Stimulated activated CD8-positive, alpha-beta memory T cell treated with anti-CD3 and anti-CD28 coated beads, Interleukin-15, amount 100 ng/mL, for 24 hours (primary cell): ENCODE measurements at places on chromosomes 16 and 17.
A peak's percentile ranks its signal among the peaks of the same experiment; 100 is the strongest.

- DNase-seq, result no peak
Measured at GRCh38 chr17:67577429-67578141, 140.2 kb upstream of the NOL11 start.

- no peak for DNase-seq
Measured at GRCh38 chr16:48126801-48127644, 28.8 kb downstream of the ABCC12 start.

DNA sequence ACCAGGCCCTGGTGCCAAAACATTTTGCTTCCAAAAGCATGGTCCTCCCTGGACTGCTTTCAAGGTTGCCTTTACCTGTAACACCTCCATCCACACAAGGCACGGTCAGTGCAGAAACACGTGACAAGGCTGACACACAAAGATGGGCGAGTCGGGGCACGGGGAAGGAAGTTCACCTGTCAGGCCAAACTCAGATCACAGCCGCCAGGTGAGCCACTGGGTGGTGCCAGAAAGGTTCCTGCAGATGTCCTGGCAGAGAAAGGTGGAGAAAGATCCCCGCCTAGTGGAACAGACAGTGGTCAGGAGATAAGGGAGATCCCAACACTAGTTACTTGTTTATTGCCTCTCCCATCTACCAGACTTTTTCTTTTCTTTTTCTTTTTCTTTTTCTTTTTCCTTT lies 155.3 kb downstream of the AIPL1 start:
- no peak for DNase-seq

GRCh38 chr17:62631936-62632924 lies 4.8 kb downstream of the MRC2 start:
- no peak for DNase-seq

DNA sequence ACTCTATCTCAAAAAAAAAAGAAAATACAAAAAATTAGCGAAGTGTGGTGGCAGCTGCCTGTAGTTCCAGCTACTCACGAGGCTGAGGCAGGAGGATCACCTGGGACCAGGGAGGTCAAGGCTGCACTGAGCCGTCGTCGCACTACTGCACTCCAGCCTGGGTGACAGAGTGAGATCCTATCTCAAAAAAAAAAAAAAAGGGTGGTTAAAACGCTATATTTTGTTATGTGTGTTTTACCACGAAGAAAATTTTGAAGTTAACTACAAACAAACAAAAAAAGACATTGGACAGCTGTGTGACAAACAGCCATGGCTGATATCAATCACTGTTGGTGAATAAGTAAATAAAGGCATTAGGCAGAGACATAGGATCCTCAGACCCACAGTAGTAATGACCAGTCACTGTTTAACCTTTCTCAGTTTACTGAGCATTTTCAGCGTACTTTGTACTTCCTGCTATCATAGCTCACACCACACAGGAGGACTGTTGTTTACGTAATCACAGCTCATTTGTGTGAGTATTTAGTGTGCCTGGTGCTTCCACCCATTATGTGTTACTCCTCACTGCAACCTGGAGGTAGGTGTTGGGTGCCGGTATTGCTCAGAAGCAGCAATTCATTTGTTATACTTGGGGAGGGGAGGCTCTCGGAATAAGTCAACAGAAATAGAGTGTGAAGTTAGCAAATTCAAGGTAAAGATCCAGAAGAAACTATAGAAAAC lies 55.4 kb downstream of the COPRS start:
- DNase-seq, result no peak

DNA sequence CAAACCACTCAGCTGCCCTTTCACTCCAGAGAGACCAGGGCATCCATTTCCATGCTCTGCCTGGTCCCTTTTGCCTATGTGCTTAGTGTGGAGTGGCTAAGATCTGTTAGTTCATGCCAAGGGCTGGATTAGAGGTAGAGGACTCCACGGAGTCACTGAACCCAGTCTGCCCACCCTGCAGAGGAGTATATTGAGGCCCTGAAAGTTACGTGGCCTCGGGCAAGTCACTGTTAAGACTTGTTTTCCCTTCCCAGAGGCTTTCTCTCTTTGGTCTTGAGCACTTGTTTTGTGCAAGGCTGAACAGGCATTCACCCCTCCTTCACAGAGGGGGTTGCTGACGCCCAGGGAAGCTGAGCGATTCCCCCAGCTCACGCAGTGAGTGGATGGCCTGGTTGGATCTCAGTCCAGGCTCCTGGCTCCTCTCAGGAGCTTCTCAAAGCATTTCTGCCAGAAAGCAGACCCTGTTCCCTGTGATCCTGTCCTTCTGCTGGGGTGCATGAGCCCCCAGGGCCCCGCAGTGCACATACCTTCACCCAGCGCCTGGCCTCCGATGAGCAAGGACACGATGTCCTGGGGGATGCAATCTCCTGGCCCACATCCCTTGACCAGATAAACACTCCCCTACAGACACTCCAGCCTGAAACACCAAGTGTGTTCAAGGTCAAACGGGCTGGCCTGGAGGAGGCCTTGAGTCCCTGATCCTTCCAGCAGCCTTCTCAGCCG lies 153.4 kb upstream of the GSE1 start:
- DNase-seq, result no peak

GRCh38 chr16:85654251-85655095 lies 34.3 kb downstream of the GINS2 start:
- DNase-seq, result no peak

- DNase-seq, result peak; percentile 52
Measured at GRCh38 chr16:56625140-56625942, at the start of gene MT1E. MT1E (plus strand) TSS chr16:56625781; CDS start chr16:56625852, 71 bp downstream.

DNA sequence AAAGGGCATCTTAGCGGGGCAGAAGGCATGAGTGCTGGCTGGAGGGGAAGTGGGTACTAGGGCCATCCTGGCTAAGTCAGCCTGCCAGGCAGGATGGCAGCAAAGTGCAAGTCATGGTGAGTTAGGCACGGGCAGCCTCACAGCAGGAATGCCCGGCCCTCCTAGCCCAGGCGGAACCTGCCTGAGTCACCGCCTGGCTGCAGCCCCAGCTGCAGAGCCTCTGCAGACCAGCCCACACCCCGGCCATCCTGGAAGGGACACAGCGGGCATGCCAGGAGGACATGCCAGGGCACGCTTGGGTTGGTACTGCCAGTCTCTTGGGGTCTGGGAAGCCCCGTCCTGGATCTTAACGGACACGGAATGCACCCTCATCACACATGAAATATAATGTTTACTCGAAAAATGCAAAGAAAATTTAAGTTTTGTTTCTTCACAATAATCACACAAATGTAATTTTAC lies 5.0 kb upstream of the ALDH3A1 start:
- no peak for DNase-seq

DNA sequence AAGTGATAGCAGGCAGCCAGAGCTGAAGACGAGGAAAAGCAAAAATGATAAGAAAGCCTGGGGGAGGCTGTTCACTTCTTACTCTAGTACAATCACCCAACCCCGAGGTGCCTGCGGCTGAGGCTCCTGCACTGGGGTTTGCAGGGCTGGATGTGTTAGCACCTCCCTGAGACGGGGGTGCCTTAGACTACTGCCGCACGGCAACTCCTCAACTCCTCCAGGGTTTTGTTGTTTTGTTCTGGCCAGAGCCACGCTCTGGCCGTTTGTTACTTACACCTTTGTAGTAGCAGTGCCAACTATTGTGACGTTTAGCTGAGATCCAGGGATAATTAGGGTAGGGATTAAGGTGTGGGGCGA lies 51.5 kb downstream of the LDHD start:
- DNase-seq, result no peak

GRCh38 chr17:48720266-48721008 lies 1.9 kb downstream of the PRAC1 start:
- no peak for DNase-seq

DNA sequence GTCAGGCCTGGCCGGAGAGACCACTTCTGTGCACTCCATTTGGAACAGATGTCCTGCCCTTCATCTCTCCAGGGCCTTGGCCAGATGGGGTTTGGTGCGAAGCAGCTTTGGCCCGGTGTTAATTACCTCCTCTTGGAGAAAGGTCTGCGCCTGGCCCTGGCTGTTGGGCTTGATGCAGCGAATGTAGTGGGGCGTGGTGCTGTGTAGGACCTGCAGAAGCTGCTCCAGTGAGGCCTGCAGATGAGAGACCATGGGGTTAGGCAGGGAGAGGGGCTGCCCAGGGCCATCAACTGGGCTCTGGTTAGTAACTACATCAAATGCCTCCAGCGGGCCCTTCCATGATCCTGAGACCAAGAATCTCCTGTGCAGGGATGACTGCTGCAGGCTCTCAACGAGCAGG lies 18.7 kb downstream of the ZNHIT3 start:
- no peak for DNase-seq

GRCh38 chr16:71351558-71351901 lies 7.0 kb upstream of the CALB2 start:
- DNase-seq, result no peak

- DNase-seq, result no peak
Measured at GRCh38 chr17:69710926-69711325, 296.4 kb downstream of the MAP2K6 start.
